ENCODE measurements at places on chromosomes 3 and 15.

DNA sequence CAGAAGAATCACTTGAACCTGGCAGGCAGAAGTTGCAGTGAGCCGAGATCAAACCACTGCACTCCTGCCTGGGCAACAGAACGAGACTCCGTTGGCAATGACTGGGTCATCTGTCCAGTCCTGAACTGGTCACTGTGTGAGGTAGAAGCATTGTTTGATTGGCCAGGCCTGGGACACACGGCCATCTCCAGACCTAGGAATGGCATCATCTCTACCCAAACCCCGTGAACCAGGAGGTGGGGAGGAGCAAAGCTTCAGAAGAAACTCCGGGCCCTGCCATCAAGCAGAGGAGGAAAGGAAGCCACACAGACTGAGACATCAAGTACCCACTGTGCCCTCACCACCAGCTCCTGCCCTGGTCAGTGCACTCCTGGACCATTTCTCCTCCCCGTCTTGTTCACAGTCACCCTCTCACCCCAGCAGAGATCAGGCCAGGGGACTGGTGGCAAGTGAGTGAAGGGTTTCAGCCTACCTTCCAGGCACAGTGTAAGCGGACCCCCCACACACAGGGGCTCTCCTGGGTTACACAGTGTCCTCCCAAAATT is 31.6 kb downstream of the GOLGA6L2 start:
- no peak for DNase-seq

GRCh38 chr3:154378311-154378710 is 51.7 kb downstream of the GPR149 start:
- DNase-seq, result no peak

DNA sequence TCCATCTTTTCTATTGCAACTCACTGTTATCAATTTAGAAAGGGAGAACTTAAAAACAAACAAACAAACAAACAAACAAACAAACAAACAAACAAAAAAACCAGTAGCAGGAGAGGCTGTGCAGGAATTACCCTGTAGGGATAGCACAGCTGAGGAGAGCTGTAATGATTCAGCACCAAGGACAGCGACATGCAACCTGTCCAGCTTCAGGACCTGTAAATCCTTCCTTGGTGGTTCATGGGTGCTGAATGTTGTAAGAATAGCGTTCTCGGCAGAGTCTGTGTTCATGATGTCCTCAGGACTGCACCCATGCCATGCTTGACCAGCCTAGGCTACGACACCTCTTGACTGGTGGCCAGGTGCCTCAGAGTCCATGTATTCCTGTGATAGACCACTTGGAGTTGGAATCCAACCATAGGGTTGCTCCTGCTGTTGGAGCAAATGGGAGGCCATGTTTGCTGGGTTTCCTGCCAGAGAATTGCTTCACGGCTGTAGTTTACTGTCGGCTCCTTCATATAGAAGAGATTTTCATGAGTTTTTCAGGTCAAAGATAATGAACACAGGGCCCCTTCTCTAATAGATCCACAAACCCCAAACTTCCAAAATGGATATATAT is 65.9 kb downstream of the CACNA2D3 start:
- DNase-seq, result peak; percentile 78

DNA sequence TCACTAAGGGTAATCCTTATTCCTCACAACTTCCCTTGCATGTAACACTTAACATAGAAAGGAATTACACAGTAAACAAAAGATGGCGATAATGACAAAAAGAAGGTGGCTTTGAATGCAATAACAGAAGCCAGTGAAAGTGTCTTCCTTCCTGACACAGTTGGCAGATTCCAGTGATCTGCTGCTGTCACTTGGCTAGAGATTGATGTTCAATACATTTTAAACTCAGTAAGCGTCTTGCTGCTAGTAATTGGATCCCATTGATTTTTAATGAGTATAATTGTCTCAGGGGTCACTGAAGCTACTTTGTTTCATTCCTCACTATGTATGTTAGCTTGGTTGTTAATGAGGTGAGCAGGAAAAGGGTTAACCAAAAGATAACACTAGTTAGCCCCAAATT is 692.7 kb downstream of the NTRK3 start:
- no peak for DNase-seq

DNA sequence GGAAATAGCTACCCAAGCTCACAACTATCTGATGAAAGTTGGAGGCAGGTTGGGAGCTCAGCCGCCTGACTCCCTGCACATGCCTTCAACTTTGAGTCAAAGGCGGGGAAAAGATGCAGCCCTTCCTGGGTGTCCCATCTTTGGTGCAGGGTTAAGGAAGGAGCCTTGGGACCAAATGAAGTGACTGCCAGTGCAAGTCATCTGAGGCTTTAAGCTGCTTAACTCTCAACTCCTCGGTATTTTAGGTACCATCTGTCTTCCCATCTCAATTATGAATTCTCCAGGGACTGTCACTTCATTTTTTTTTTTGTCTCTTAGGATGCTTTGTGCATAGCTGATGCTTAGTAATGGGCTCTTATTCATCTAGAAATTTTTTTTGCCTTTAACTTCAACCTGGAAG is 408.8 kb upstream of the C2CD4B start:
- DNase-seq, result no peak

GRCh38 chr15:57684491-57685151 is 21.9 kb upstream of the POLR2M start:
- no peak for DNase-seq

DNA sequence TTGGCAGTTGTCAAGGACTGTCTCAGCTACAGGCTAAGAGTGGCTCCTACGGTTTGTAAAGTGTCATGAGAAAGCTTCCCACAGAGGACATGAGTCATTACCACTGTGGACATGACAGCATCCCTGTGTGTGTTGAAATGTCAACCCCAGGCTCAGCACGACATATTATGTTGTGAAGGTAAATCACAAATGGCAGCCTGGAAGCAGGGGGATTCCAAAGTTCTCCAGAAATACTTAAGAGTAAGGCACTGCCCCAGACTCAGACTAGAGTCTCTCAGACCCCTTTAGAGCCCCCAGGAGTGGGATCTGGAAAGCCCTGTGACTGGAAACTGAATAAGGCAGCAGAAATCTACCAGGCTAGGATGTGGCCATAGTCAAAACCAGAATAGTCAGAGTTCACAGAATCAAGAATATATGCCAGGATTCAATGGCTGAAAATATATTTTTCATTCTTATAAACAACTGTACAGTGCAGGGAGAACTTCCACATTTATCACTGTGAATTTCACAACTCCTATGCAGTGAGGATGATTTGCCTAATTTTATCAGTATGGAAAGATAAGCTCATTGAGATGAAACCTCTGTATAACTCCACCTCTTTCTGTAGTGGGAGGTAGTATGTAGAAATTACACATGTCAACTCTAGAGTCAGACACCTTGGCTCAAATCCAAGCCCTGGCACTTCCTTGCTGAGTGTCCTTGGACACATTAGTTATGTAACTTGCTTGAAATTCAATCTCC is 237.1 kb upstream of the CFAP20DC start:
- no peak for DNase-seq

DNA sequence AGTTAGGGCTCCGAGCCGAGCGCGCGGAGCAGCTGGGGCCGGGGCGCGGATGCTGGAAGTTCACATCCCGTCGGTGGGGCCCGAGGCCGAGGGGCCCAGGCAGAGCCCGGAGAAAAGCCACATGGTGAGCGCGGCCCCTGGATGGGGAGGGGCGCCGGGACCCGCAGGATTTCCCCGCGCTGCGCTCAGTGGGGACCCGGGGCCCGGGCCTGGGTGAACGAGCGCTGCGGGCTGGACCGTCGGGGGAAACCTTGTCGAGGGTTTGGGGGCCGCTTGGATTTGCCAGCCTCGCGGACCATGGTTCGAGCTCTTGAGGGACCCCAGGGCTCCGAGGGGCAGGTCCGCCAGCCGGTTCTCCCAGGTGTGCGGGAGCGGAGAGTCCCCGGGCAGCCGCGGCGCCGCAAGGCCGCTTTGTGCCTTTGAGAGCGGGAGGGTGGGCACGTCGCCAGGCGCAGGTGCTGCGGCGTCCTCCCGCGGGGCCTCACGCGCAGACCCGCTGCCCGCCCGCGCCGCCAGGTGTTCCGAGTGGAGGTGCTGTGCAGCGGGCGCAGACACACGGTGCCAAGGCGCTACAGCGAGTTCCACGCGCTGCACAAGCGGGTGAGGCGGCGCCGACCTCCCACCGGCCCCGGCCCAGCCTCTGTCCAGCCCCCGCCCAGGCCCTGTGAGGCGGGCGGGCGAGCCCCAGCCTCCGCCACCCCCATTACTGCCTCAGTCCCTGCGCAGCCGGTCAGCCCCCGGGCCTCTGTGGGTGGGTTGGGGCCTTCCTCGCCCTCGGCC is at the start of gene SNX22:
TSS of gene SNX22 (plus strand) at position 5 of the 780 bp plus-strand sequence. CDS start at position 50, 45 bp downstream.
- no peak for DNase-seq

DNA sequence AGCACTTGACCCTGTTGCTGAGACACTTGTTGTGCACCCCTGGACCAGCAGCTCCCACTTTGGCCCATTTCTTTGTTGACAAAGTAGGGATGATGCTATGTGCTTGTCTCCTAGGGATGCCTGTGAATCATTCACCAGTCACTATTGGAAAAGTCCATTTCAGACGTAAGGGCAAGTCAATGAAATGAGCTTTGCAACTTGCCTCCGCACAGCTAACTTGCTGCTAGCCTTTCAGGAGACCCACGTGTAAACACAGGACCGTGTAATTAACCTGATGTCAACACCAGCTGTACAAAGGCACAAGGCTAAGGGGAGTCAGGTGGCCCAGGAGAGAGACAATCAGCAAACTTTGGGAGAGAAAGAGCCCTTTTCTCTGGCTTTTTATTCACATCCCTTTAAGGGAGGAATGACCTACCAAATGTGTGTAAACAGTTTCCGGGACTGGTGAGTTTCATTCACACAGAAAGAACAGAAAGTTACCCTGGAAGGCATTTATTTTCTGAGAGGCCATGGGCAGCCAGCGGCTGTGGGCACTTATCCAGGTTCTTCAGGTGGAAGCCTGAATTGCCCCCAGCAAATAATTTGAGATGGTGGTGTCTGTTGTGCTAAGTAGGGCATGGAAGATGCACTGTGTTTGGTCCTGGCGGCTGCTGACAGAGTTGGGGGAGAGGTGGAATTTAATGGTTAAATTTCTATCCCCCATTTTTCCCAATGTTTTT is 54.0 kb downstream of the TIPARP start:
- no peak for DNase-seq

- DNase-seq, result no peak
Observed at GRCh38 chr3:189839576-189839975, 208.4 kb downstream of the TP63 start.

Data from COLO829 (cell line).